ENCODE measurements at places on chromosomes 1 and 21.

- DNase-seq: no peak
Observed at GRCh38 chr21:43361127-43361492, 65.8 kb downstream of the SIK1 start.

DNA sequence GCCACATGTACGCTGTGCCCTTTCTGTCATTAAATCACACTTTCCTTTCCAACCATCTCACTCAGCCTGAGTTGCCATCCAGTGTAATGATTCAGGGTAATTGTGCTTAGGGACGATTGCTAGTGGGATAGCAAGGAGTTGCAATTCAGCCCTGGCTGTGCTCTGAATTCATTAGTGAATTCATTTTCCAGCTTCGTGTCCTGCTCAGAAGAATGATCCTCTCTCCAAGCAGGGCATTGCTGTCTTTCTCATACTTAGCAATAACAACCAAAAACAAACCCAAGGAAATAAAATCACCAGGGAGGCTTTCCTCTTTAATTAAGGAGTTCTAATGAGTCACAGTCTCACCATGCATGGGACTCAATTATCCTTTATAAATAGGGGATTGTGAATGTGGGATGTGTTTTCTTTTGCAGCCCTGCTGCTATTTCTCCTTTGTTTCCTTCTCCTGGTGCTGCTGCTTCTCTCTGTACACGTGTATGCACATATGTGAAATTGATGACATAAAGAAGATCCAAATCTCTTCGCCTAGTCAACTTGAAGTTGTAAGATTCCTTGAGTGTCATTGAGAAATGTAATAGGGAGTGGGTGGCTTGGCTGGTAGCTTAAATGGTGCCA is 167.0 kb downstream of the TSEN15 start:
- DNase-seq: no peak

DNA sequence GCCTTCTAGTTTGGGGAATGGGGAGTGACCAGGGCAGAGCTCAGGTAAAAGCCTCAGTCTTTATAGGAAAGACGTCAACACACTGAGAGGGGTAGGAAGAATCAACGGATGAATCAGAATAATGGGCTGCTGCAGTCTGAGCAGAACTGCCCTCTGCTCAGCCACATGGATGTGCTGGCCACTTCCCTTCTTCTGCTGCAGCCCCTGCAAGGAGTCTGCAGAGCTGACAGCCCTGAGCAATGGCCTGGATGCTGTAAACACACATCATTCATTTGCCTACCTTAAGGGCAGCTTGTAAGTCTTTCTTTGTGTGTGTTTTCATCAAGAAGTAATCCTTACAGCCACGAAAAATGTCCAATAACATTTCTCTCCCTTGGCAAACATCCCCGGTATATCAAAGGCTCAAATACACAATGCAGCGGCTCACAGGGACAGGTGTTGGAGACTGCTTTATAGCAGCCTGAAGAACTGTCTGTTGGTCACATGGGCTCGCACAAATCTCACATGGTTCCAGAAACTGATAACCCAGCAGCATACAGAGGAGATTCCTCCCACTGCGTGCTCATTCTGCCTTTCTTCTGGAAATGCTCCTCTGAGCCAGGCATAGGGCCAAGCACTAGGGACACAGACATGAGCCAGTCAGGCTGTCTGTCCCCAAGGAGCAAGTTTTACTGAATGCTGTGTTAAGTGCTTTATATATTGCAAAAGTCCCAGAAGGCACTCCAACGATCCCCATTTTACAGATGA is 110.1 kb downstream of the HMGB4 start:
- DNase-seq: no peak

- DNase-seq: no peak
Observed at GRCh38 chr1:210232511-210233215, at the start of gene SERTAD4. TSS of gene SERTAD4 (plus strand) at chr1:210232796. CDS start at chr1:210237961, 5,165 bp downstream.

DNA sequence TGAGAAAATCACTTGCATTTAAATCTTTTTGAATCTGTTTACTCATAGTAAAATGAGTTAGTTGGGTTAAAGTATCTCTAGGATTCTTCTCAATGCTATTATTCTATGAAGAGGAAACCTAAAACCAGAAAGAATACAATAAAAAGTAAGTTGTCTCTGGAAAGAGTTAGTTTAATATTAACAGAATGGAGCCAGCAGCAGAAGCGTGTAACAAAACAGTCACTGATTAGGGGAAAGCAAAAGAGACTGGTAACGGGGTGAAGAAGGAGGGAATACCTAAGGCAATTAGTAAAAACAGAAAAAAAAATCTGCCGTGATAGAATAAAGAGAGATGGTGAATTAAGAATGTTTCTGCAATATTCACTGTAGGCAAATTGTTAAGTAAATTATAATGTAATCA is 60.0 kb downstream of the NRDC start:
- no peak for DNase-seq

DNA sequence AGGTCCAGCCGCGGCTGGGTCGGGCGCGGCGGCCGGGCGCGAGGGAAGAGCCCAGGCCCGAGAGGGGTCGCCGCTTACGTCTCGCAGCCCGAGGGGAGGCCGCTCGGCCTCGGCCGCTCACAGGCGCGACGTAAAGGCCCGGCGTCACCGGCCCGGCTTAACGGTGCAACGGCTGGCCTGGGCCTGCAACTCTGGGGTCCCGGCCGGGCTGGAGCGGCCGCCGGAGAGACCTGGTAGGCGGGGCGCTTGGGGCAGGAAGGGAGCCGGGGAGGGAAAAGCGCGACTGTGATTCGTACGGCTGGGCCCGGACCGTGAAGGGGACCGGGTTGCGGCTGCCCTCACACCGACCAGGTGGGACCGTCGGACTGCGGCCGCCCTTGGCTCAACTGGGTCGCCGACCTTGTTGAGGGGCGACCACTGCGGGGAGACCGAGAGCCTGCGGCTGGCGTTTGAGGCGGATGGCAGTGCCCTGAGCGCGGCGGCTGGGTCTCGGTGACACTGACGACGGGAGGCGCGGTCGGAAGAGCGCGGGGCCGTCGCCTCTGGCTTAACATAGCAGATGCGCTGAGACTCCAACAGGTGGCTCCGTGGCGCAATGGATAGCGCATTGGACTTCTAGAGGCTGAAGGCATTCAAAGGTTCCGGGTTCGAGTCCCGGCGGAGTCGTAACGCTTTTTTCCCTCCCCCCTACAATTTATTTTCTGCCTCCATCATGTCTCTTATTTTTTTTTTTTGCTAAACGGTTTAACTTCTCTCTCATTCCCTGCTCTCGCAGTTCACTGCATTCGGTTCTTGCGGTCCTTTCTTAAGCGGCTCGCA is 31.8 kb downstream of the DNTTIP2 start:
- no peak for DNase-seq

GRCh38 chr1:99685516-99686180 is 39.7 kb downstream of the PALMD start:
- peak; percentile 88 for DNase-seq

DNA sequence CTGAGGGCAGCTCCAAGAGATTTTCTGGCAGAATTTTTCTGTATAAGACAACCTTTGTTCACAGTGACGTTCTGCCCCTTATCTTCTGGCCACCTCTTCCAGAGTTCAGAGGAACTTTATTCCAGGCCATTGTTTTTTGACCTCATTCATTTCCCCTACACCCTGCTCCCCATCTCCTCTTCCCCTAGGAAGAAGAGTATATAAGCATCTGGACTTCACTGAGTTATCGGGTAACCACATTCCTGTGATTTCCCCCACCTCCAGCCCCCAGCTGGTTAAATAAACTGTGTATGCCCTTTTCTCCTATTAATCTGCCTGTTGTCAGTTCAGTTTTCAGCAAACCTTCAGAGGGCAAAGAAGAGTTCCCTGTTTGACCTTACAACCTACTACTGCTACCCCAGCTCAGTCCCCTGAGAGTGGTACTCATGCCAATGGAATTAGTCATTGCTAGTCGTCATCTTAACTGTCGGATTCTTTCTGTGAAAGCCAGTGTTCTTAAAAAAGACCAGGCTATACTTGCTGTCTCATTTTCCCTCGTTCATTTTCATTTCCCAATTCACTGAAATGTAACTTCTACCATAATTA is 14.3 kb upstream of the ALG14 start:
- DNase-seq: peak; percentile 61

GRCh38 chr1:203769505-203770343 is 4.7 kb downstream of the LAX1 start:
- peak; percentile 72 for DNase-seq

DNA sequence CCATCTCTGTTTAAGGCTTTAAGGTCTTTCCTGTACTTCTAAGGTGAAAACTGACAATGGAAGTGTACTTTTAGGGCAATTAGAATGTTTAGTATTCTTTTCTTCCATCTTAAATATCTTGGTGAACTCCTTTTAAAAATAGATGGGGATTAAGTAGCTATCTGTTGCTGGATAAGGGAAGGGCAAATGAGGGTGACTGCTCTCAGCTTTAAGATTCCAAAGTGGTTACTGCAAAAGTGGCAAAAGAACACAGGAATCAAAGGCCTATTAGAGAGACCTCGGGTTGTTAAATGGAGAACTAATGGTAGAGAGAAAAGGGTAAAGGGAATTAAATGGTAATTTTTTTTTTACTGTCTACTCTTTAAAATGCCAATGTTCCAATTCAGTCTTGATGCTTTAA is 774.1 kb upstream of the B3GALT2 start:
- no peak for DNase-seq

- no peak for DNase-seq
Observed at GRCh38 chr1:155192346-155193274, 15.1 kb downstream of the THBS3 start.

DNA sequence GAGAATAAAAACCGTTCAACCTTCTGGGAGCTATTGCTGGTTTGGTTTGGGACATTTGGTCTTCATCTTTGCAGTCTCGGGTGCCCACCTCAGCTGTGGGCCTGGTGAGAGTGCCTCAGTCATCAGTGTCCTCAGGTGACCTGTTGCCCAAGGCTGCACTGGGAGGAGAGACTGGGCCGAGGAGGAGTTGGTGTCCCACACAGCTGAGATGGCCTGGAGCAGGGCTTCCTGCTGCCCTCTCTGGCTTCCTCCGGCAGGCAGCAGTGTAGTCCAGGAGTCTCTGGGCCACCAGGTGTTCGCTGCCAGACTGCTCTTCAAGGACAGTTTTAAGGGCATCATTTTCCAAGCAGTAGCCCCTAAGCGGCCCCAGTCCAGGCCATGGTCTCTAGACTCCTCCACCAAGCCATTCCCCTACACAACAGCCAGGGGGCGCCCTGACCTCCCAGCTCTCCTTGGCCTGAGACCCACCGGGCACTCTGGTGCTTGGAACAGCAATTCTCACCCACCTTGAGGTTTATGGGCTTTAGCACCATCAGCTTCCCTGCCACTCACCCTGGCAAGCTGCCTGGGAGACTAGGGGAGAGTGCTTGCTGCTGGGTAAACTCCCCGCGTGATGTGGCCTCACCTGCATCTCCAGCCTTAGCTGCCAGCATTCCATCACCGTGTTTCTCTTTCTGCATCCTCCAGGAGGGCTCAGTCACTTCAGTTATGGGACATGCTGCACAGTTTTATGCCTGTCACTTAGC is 9.1 kb upstream of the SYTL1 start:
- DNase-seq: no peak

DNA sequence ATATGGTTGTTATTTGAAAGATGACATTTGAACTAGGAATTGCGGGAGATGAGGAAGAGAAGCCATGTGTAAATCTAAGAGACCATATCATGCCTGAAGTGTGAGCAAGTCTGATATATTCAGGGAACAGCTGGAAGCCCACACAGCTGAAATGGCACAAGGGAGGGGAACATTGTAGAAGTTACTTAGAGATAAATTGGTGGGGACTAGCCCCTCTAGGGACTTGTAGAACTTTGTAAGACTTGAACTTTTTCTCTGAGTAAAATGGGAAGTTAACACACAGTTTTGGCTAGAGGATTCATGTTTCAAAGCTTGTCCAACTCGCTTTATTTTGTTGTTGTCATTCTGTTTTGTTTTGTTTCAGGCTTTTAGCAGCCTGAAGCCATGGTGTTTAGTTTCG is 216.4 kb downstream of the FMN2 start:
- DNase-seq: no peak

DNA sequence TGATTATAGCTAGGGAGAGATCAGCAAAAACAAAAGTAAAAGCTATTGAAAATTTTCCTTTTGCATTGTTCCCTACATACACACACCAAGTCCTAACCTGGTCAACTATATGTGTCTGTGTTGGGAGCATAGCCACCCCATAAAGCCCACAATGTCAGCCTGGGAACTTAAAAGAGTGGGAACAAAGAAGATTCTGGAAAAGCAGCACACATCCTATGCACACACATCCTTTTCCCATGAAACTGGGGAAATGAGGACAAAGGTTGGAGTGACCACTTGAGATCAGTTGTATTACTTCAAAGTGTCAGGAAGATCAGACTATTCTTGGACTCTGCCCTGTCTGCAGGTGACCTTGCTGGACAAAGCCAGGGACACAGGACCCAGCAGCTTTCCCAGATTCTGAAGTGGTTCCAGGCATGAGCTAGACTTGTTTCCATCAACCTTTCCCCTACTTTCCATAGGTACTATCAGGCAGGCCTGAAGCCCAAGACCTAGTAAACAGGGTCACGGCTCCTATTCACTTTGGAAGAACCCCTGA is 15.9 kb downstream of the TXNIP start:
- no peak for DNase-seq

- no peak for DNase-seq
Observed at GRCh38 chr1:228095938-228096337, 7.2 kb downstream of the C1orf35 start.

- no peak for DNase-seq
Observed at GRCh38 chr1:222099746-222100145, 357.9 kb upstream of the DUSP10 start.

GRCh38 chr1:228085287-228085951 is 2.9 kb downstream of the ARF1 start:
- DNase-seq: peak; percentile 63

DNA sequence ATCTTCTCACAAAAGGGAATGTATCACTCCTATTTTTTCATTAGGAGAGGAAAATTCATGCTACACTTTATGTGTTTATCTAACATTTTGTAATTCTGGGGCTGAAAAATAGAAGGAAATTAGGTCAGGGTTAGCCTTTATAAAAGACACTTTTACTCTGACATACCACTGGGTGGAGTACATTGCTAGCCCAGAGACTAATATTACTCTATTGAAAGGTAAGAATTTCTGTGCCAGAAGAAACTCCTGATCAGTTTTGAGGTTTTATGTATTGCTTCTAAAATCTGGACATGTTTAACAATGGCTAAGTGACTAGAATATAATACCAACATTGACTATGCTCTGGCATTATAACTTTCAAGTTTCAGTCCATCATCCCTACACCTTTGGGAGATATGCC is 724.6 kb downstream of the USP25 start:
- no peak for DNase-seq

GRCh38 chr1:1013105-1013921 is at the start of gene ISG15:
TSS of gene ISG15 (plus strand) at chr1:1013497. CDS start at chr1:1013574, 77 bp downstream.
- DNase-seq: peak; percentile 51
